ENCODE measurements at places on chromosomes 1 and 21.

- no peak for DNase-seq
Observed at GRCh38 chr21:44980562-44981489, 41.0 kb downstream of the SLX9 start.

- no peak for DNase-seq
Observed at GRCh38 chr1:66628926-66629325, 95.0 kb downstream of the SGIP1 start.

GRCh38 chr21:45074818-45075595, 627 bp downstream of the ADARB1 start:
- DNase-seq: peak; percentile 48

GRCh38 chr1:70348399-70349165, 5.9 kb downstream of the ANKRD13C start:
- DNase-seq: no peak

- DNase-seq: no peak
Observed at GRCh38 chr1:109659145-109659544, 3.2 kb downstream of the GSTM4 start.

DNA sequence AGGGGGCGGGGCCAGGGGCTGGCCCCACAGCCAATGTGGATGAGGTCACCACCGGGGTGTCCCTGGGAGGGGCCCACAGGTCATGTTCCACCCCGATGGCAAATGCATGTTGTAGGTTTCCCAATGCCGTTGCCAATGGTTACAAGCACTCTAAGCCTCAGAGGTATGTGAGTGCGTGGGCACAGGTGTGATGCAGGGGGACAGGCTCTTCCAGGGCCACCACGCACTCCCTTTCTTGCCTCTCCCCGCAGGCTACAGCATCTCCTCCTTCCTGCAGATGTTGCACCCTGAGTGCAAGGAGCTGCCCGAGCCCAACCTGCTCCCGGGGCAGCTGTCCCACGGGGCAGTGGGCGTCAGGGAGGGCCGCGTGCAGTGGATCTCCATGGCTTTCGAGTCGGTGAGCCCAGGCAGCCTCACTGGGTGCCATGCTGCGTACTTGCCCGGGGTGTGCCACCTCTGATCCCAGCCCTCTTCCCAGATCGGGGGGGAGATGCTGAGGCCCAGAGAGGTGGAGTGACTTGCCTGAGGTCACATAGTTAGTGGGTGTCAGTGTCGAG, 52.4 kb downstream of the DISP3 start:
- no peak for DNase-seq

GRCh38 chr21:15978215-15978738, 248.5 kb downstream of the USP25 start:
- no peak for DNase-seq

DNA sequence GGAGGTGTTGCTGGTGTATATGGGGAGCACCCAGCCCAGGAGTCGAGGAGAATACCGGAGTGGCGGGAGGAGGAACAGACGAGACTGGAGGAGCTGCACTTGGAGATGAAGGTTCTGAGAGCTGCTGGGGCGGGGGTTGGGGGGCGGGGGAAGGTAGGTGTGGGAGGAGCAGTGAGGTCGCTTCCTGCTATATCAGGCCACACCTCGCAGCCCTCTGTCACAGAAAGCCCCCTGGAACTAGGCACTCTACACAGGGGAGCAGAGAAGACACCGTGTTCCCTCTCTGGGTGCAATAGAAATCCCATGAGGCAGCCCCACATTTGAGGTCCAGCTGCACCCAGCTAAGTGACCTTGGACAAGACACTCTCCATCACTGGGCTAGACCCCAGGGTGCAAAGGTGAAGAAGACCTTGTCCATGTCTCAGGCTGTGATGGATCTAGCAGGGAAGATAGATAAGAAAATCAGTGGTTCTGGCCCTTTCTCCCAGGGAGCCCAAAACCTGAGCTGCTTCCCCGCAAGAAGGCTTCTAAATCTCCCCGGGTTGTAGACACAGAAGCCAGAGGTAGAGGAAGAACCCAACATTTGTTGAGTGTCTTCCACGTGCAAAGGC, 155.8 kb upstream of the EDN2 start:
- DNase-seq: no peak

All from WERI-Rb-1 (cell line).